ENCODE measurements at places on chromosomes 6 and 20.

DNA sequence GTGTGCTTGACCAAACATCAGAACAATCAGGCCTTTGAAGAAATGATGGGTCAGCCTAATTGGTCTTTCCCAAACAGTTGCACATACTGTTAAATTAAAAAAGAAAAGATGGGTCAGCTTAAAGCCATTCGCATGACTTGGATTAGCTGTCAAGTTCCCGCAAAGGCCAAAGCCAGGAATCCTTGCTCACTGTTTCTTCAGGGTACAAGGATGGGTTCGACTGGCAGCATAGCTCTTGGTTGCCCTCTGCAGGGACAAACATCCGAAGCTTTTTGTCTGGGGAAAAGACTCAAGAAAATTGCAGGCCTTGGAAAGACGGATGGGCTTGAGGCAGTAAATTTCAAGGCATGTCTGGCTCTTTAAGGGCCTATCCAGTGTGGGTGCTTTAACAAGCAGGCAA is 168.0 kb downstream of the HDGFL1 start:
- no peak overlapping the region for H3K27ac ChIP-seq
- no peaks in the 10 kb centered on the region for H3K27me3 ChIP-seq
- no peaks in the 10 kb centered on the region for H3K36me3 ChIP-seq
- H3K4me1 ChIP-seq = no peaks in the 10 kb centered on the region

DNA sequence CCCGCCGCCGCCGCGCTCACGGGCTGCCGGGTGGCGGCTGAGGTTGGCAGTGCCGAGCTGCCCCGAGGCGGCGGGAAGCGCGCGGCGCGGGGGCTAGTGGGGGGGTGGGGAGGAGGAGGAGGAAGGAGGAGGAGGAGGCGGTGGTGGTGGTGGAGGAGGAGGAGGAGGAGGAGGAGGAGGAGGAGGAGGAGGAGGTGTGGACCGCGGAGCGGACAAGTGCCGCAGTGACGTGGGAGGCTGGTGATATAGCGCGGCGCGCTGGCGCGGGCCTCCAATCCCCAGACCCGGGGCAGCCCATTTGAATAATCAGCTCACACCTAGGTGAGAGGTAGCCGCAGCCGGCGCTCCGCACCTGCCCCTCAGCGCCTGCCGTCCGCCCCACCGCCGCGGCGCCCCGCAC is at the start of gene FOXA2:
Gene FOXA2, minus strand, starts transcription at position 51 of the 400 bp plus-strand sequence. CDS start 294 bp downstream, outside the sequence.
- peaks cover 6% of the 10 kb centered on the region for H3K27me3 ChIP-seq
- no peaks in the 10 kb centered on the region for H3K4me1 ChIP-seq
- no peak within 1 kb of the TSS for H3K4me3 ChIP-seq

DNA sequence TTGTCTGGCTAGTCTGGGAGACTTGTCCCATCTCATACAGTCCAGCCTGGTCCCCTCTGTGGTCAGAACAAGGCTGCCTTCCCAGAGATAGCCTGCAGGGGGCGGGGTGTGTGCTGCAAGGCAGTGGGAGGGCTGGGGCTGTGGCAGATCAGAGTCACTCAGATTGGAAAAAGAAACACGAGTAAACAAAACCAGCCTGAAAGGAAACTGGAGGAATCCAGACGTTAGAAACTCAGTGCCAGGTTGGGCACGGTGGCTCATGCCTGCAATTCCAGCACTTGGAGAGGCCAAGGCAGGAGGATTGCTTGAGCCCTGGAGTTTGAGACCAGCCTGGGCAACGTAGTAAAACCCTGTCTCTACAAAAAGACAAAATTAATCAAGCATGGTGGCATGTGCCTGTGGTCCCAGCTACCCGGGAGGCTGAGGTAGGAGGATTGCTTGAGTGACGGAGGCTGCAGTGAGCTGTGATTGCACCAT is 20.2 kb downstream of the LEMD2 start:
- H3K4me1 ChIP-seq = no peaks in the 10 kb centered on the region
- H3K36me3 ChIP-seq = peaks cover 15% of the 10 kb centered on the region
- DNase-seq = peak; percentile 27
- H3K27me3 ChIP-seq = no peaks in the 10 kb centered on the region
- no peak overlapping the region for H3K27ac ChIP-seq

DNA sequence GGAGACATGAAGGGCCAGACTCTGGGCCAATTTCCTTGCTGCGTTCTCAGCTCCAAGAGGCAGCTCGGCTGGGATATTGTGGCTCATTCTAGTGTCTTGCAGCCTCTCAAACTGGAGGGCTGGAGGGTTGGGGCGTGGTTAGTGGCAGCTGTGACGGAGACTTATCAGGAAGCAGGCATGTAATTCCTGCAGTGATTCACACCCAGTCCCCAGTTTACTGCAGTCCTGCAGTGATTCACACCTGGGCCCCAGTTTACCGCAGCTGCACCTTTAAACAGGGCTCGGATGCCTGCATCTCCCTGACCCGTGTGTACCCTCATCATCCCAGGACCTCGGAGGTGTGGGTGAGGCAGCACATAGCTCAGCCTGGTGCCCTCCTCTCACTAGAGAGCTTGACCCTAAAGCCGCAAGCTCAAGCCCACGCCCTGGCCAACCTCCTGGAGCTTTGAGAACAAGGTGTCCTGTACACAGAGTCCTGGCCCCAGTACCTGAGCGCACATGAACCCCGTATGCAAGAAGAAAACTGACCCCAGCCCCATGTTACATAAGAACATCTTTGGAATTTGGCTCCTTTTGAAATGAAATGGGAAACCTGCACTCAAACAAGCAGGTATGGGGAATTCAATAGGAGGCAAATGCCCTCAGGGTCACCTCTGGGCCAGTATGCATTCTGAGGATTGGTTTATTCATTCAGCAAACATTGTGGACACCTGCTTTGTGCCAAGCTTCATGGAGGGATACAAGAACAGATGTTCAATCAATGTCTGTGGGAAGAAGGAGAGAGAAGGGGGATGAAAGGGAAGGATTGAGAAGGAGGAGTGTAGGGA is 55.3 kb upstream of the FAM83D start:
- peaks cover 53% of the 10 kb centered on the region for H3K4me1 ChIP-seq
- no peaks in the 10 kb centered on the region for H3K27me3 ChIP-seq
- peak; percentile 48 for DNase-seq
- H3K27ac ChIP-seq = no peak overlapping the region
- H3K4me3 ChIP-seq = no peak overlapping the region

DNA sequence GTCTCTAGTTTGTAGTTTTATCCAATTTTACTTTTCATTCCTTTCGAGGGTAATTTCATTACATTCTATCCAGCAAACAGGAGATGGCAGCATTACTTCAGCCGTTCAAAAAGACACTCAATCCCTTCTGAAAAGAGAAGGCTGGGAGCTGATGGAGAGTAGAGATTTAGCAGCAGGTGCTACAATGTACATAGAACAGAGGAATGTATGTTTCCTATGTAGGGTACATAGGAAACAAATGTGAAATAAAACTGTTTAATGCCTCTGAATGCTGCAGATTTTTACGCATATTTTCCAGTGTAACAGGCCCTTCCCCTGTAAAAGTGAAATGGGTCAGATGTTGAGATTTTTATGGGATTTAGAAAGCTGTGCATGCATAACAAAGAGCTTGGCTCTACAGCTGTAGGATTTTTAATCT is 16.0 kb downstream of the RPS12 start:
- no peaks in the 10 kb centered on the region for H3K4me1 ChIP-seq
- H3K36me3 ChIP-seq = no peaks in the 10 kb centered on the region
- H3K4me3 ChIP-seq = no peak overlapping the region
- no peaks in the 10 kb centered on the region for H3K27me3 ChIP-seq

- no peak for DNase-seq
- no peak overlapping the region for H3K27ac ChIP-seq
- H3K4me3 ChIP-seq = no peak overlapping the region
- H3K27me3 ChIP-seq = no peaks in the 10 kb centered on the region
- no peaks in the 10 kb centered on the region for H3K36me3 ChIP-seq
- peaks cover 40% of the 10 kb centered on the region for H3K4me1 ChIP-seq
These were observed 14.2 kb downstream of the ARID1B start for GRCh38 chr6:156791320-156791850.

- H3K4me3 ChIP-seq = no peak overlapping the region
- no peak for DNase-seq
- no peaks in the 10 kb centered on the region for H3K27me3 ChIP-seq
- no peaks in the 10 kb centered on the region for H3K36me3 ChIP-seq
- no peaks in the 10 kb centered on the region for H3K4me1 ChIP-seq
- no peak overlapping the region for H3K27ac ChIP-seq
These were observed 63.8 kb upstream of the ATXN1 start for GRCh38 chr6:16824845-16825685.

DNA sequence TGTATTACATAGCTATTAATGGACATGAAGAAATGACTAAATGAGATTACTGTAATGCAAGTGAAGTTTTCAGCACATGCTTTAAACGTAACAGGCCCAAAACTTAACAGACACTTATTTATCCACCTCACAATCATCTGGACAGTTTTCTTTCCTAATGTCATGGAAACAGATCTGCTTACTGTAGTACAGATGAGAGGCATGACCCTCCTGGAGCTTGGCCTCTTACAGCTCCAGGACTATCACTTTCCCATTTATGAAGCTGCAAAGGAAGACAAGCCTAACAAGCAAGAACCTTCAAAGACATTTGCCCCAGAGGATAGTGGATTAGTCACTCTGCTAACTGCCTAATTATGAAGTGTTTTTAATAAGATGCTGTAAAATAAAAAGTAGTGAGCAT is 419.3 kb downstream of the PHF3 start:
- no peaks in the 10 kb centered on the region for H3K4me1 ChIP-seq
- no peak for DNase-seq
- H3K4me3 ChIP-seq = no peak overlapping the region
- no peak overlapping the region for H3K27ac ChIP-seq
- no peaks in the 10 kb centered on the region for H3K36me3 ChIP-seq

GRCh38 chr20:42690842-42691437 is 498.8 kb downstream of the PTPRT start:
- no peaks in the 10 kb centered on the region for H3K4me1 ChIP-seq
- no peak for DNase-seq
- no peak overlapping the region for H3K27ac ChIP-seq

- H3K4me3 ChIP-seq = peak overlapping the region; percentile 95
- H3K36me3 ChIP-seq = no peaks in the 10 kb centered on the region
- peaks cover 13% of the 10 kb centered on the region for H3K4me1 ChIP-seq
- DNase-seq = no peak
These were observed 868 bp downstream of the NCOA3 start for GRCh38 chr20:47502271-47503239.

GRCh38 chr6:163416557-163417253 is 2.2 kb downstream of the QKI start:
- H3K4me3 ChIP-seq = peak overlapping the region; percentile 75
- peak overlapping the region; percentile 85 for H3K27ac ChIP-seq
- DNase-seq = peak; percentile 16

GRCh38 chr6:113672491-113673149 is 184.5 kb upstream of the MARCKS start:
- no peaks in the 10 kb centered on the region for H3K27me3 ChIP-seq
- H3K4me3 ChIP-seq = no peak overlapping the region
- no peaks in the 10 kb centered on the region for H3K36me3 ChIP-seq

DNA sequence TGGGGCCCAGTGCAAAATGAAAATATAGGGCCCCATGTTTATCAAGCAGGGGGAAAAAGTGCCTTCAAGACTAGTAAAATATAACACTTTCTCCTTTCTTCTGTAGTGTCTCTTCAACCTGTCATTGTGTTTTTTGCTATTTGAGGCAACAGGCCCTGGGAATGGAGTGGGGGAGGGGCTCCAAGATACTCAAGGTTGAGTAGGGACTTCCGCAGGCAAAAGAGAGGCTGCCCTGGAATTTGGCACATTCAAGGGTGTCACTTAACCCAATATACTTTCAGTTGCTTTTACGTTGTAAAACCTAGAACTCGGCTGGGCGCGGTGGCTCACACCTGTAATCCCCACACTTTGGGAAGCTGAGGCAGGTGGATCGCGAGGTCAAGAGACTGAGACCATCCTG is 154.9 kb downstream of the ALDH8A1 start:
- no peaks in the 10 kb centered on the region for H3K27me3 ChIP-seq
- no peak overlapping the region for H3K4me3 ChIP-seq
- no peaks in the 10 kb centered on the region for H3K36me3 ChIP-seq
- H3K27ac ChIP-seq = no peak overlapping the region

GRCh38 chr6:44667668-44668390 is 280.3 kb downstream of the CDC5L start:
- H3K27me3 ChIP-seq = no peaks in the 10 kb centered on the region
- no peak overlapping the region for H3K27ac ChIP-seq
- no peaks in the 10 kb centered on the region for H3K4me1 ChIP-seq

GRCh38 chr6:170461556-170462365 is 91.3 kb downstream of the PSMB1 start:
- no peak for DNase-seq
- no peaks in the 10 kb centered on the region for H3K27me3 ChIP-seq
- no peak overlapping the region for H3K4me3 ChIP-seq
- no peak overlapping the region for H3K27ac ChIP-seq
- H3K4me1 ChIP-seq = no peaks in the 10 kb centered on the region

DNA sequence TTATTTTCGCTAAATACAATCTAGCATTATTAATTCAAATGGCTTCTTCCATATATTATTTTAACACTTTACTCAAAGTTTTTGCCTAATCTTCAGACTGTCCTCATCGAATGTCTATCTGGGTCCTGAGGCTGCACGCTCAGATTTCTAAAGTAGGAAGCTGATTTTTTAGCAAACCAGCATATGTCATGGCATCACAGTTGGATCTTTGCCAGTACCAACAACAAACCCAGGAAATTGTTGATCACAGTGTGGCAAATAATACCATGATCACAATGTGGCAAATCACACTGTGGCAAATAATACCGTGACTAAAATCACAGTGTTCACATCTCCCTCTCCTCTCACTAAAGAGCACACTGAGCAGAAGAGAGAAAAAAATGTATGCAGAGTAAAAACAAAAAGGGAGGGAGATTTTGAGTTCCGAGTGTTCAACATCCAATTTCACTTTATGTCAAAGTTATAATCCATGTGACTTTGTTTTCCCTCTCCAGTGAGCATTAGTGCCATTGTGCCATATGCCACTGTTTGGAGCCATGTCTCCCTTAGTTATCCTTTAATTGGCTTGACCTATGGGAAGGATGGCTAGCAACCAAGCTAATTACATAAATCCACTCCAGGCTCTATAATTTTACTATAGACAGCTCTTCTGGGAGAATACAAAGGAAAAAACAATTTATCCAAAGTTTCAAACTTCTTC is 1059.6 kb downstream of the HACE1 start:
- no peaks in the 10 kb centered on the region for H3K36me3 ChIP-seq
- H3K4me1 ChIP-seq = no peaks in the 10 kb centered on the region
- H3K27me3 ChIP-seq = no peaks in the 10 kb centered on the region
- no peak overlapping the region for H3K4me3 ChIP-seq

DNA sequence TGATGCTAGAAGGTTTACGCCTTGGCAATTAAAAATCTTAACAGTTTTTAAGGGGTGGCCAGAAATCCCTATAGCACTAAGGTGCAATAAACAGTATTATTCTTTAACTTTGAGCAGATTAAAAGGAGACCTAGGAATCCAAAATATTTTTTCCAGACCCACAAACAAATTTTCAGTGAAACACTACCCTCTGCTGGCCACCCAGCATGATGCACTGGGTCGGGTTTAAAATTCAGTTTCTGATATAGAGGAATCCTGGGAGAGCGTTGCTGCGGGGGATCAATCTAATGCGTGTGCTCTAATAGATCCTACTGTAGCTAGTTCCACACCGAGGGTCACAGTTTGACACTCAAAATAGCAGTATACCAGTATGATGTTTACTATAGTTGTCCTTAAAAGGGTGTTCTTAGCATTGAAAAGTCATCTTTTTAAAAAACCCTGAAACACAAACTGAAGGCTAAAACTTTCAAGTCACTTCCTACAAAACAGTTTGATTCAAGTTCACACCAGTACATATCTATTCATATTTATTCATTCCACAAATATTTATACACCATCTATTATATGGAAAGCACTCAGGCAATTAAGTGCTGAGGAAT is 10.2 kb downstream of the UBE3D start:
- H3K4me3 ChIP-seq = no peak overlapping the region
- no peaks in the 10 kb centered on the region for H3K4me1 ChIP-seq
- no peak for DNase-seq
- no peaks in the 10 kb centered on the region for H3K27me3 ChIP-seq

Data from effector memory CD4-positive, alpha-beta T cell (primary cell).